Bronchial epithelial cell (primary cell): ENCODE measurements at places on chromosomes 3 and 15.

GRCh38 chr3:14186854-14187458 lies 8.3 kb downstream of the LSM3 start:
- DNase-seq: no peak

DNA sequence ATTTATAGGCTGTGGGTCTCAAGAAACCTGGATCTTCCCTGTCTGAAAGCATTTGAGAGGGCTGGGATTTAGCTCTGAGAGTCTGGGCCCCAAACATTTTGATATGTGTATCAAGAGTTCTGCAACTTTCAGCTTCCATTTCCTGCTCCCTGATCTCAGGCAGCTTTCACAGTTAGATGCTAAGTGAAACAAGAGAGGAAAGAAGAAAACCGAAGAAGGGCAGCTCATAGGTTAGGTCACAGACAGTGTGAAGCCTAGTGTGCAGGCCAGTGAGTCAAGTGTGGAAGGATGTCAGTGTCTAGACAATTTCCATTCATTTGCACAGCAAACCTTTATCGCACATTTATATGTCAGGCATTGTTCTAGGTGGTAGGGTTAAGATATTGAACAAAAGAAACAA lies 173.6 kb upstream of the PROK2 start:
- DNase-seq: no peak

DNA sequence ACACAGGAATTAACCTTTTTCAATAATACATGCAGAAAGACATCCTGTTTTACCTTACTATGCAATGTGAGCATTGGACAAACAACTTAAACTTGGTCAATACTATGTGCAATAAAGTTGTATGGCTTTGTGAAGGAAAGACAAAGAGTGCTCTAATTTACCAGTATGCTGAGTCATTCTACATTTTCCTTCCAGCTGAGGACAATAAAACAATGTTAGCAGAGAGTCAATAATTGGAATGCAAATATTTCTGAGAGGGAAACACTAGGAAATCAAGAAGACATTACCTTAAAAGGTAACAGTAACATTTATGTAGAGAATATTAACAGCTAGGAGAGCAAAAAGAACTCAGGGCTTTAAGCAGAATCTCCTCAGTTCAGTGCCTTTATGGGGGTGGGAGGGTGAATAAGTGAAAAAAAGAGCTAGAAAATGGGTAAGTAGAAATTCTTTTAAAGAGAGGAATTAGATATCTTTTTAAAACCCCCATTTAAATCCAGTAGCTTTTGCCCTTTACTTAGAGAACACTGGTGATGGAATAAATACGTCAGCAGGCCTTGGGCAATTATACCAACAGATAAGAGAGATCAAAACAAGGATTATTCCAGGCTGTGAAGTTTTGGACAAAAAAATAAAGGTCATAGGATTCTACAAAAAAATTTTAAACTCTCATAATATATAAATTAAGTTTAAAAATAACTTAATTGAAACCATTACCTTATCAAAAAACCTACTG lies 11.6 kb upstream of the HGD start:
- peak; percentile 43 for DNase-seq

DNA sequence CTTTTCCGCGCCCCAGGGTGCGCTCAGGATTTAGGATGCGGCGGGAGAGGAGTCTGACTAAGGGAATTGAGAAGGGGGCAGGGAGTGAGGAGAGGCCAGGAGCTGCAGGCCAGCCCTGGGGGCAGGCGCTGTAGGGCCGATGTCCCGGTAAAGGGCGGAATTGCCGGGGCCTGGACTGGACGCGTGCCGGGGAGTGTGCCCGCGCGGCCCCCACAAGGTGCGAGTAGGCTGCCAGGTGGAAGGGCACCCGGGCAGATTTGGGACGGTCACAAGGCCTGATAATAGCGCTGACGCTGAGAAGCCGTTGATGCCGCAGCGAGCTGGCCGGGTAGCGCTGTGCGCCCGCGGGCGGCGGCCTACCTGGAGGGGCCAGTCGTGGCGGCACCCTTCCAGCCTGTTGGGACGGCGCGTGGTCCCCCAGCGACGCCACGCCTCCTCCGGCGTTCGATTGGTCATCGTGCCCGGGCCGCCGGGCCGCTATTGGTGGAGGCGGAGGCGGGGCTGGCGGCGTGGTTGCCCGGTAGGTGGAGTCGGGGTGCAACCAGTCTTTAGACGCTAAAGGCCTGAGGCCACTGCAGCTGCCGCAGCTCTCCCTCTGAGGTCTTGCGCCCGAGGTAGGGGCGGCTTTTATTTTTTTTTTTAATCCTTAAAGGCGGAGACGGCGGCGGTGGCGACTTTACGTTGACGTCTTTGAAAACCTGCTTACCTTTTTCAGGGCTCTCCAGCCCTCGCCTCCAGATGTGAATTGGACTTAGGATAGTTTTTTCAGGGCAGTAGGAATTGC lies 903 bp downstream of the SLC25A38 start:
- DNase-seq: peak; percentile 80

GRCh38 chr3:173892547-173892946 lies 495.0 kb downstream of the NLGN1 start:
- peak; percentile 77 for DNase-seq

- no peak for DNase-seq
Measured at GRCh38 chr3:140343211-140344081, 334.4 kb upstream of the TRIM42 start.

DNA sequence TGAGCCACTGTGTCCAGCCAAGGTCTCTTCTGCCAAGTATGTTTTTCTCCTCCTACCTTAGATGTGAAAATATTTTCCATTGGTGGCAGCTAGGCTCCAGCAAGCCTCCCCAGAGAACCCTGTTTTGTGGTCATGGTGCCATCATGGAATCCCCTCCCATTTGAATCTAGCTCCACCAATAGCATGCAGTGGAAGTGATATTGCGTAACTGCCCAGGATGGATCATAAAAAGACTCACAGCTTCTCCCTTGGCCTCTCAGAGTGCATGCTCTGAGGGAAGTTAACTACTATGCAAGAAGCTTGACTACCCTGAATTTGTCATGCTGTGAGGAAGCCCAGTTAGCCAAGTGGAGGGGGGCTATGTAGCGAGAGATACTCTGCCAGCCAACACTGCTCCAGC lies 27.5 kb downstream of the CRYGS start:
- no peak for DNase-seq

- DNase-seq: no peak
Measured at GRCh38 chr15:68783226-68784058, 37.3 kb downstream of the ANP32A start.

GRCh38 chr3:189690237-189690636 lies 59.0 kb downstream of the TP63 start:
- DNase-seq: no peak

DNA sequence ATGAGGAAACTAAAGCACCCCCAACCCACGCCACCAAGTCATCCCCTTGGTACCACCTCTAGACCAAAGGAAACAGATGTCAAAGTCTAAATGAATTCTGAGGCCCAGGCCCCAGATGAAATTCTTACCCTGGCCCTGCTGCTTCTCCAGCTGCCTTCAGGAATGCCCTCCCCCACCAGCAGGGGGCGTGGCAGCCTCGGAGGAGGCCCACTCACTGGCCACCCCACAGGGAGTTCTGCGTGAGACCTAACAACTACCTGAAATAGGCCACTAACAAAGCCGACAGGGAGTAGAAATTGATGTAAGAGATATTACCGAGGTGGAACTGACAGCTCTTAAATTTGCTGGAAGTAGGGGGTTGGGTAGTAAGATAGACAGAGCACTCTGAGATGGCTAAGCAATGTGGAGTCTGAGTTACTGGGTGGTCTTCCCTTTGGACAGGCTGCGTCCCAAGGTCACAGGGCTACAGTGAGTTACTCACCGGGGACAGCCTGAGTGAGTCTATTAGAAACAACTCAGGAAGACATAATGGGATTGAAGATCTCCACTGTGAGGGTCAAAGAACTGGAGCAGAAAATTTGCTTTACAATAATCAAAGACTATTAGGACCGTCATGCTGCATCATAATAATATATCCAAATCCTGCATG lies 240.7 kb downstream of the SHOX2 start:
- no peak for DNase-seq

- no peak for DNase-seq
Measured at GRCh38 chr3:156299569-156299968, 179.2 kb downstream of the KCNAB1 start.

DNA sequence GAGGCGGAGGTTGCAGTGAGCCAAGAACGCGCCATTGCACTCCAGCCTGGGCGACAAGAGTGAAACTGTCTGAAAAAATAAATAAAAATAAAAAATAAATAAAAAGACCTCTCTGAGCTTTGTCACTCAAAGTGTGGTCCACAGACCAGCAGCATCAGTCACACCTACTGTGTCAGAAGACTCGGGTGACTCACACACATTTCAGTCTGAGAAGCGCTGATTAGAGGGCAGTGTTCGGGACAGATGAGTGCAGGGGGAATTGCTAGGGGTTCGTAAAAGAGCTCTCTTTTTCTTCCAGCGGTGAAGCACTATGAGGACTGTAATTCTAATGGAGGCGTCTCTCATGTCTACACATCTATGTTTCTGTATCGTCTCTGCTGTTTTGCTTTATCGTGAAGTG lies 5.7 kb downstream of the PODXL2 start:
- DNase-seq: no peak

DNA sequence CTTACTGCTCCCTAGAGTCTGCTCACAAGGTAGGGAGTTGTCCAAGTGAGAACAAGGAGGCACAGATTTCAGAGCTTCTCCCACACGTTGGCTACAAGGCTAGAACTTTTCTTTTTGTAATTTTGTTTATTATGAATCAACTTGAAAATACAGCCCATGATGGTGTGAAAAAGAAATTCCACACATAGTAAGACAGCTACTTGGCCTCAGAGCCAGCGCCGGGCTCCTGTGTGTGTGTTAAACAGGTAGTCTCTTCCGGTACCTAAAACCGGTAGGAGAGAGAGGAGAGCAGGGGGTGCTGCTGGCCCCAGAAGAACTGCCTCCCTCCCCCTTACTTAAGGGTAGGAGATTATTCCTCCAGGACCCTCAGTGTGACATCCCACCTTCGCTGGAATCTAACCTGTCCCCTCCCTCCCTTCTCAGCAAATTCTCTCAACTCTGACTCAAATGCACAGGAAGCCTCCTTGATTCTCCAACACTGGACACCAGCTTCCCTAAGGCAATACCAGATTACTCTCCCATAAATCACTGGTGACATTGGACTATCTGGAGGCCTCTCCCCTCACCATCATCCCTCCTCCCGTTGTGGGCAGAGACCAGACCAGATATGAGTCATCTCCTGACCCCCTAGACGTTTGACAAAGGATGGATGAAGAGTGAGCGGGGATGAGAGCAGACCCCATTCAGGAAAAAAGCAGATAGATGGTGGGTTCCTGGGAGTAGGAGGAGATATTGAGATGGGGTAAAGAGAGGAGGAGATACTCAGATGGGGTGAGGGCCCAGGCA lies 4.5 kb upstream of the IP6K1 start:
- DNase-seq: peak; percentile 21

DNA sequence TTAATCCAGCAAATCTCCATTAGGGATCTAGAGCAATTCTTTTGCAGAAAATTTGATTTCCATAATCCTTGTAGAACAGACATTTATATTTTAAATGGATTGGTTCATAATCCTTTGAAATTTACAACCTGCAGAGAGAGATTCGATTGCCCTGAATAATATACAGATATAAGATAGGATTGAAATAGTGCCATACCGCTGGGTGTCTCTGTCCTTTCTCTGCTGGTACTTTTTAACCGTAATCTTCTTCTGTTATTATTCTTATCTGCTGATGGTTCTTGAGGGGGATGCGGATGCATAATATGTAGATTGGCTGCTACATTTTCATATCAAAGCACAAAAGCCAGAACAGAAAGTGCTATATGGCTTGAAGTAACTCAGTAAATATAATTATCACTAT lies 182.2 kb downstream of the CFAP20DC start:
- DNase-seq: no peak

DNA sequence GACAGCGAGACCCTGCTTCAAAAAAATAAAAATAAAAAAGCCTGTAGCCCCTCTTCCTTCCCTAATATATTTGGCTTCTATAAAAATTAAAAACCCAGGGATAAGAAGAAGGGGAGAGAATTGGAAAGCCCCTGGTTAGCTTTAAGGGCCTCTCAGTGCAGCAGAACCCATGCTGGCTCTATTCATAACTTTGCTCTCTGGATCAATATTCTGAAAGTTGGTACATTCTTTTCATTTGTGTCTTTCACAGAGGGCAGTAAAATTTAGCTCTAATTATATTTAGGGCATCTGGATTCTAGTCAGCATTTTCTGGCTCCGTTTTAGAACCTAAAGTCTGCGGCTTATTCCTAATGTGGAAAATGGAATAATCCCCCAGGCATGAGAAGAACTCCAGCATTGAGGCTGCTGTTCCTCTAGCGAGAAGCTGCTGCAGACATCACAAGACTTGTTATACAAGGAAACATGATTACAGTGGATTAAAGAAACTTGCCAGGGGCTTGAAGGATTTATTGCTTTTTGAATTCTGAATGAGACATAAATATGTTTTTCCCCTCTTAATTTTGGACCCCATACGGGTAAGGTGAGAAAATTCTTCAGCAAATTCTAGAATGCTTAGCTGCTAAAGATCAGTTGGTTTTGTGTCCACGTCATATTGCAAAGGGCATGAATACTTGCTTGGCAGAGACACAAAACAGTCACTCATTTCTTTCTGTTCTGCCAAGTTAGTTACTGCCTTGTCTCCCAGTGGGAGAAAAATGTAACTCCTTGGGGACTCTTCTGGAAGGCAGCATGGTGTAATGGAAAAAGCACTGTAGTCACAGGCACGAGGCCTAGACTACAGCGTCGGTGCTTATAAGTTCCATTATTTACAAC lies 177.7 kb downstream of the VGLL4 start:
- no peak for DNase-seq

DNA sequence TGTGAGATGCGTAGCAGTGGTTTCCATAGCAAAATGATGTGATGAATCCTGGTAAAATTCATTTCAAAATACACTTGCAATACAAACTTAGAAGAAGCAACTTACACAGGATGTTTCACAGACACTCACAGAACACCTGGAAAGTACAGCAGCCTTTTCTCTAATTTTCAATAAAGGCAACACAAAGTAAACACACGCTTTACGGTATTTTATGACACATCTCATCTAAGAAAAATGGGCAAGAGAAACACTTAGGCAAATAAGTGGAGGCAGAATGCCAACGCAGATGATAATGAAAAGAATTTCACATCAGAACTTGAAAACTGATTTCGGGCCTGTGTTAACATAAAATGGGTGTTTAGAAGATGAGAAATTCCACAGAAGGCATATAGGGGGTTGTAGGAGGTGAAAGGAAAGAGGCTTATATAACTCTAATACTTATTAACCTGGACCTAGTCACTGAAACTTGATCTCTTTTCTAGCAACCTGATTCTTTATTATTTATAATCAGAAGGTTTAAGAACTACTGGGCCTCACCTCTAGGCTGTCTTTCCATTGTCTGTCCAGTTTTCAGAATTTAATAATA lies 25.6 kb upstream of the MAP3K13 start:
- DNase-seq: peak; percentile 92

- DNase-seq: no peak
Measured at GRCh38 chr3:50147447-50147846, 7.7 kb upstream of the SEMA3F start.

GRCh38 chr3:11482021-11482420 lies 161.7 kb downstream of the VGLL4 start:
- DNase-seq: no peak

- DNase-seq: no peak
Measured at GRCh38 chr3:42192334-42193200, 73.4 kb downstream of the CCK start.
